ENCODE measurements at places on chromosomes 5 and 9.

- no peak for DNase-seq
These were observed 162.9 kb upstream of the PLPPR1 start for GRCh38 chr9:100865648-100866047.

- no peak for DNase-seq
These were observed 23.1 kb upstream of the ADRA1B start for GRCh38 chr5:159893040-159893695.

DNA sequence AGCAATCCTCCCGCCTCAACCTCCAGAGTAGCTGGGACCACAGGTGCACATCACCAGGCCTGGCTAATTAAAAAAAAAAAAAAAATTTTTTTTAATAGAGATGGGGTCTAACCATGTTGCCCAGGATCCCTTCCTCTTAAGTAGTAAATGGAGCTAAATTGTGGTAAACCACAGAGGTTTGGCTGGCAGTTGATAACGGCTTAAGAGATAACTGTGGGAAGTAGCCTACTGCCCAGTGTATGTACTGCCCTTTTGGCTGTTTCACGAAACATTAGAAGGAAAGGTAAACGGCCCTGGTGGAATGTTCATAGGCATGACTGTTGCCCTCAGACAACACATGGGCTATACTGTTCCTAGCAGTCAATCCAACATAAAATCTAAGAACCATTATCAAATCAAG is 44.4 kb downstream of the HMGCR start:
- DNase-seq = no peak

DNA sequence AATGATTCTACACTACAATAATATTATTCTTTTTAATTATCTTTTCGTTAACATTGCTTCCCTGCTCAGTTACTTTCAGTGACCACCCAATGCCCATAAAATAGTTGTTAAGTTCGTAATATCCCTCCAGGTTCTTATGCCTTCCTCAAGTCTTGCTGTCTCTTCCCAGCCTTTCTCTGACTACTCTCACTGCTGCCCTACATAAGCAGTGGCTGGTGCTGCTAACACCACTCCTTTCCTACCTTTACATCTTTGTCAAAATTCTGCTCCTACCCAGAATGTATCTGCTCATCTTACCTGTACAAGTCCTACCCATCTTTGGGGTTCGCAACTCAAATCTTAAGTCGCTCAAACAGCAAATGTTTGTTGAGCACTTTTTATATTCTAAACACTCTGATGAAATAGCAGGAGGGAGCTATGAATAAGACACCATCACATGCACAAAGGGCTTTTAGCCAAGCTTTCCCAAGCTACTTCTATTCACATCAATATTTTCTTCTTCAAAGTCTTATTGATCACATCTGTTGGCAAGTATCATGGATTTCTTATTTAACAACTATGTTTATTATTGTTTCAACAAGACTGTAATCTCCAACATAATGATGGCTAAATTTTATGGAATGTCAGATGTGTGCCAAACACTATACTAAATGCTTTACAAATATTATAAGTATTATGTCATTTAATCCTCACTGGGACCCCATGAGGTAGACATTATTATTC is 29.5 kb downstream of the SLC25A46 start:
- DNase-seq = no peak

DNA sequence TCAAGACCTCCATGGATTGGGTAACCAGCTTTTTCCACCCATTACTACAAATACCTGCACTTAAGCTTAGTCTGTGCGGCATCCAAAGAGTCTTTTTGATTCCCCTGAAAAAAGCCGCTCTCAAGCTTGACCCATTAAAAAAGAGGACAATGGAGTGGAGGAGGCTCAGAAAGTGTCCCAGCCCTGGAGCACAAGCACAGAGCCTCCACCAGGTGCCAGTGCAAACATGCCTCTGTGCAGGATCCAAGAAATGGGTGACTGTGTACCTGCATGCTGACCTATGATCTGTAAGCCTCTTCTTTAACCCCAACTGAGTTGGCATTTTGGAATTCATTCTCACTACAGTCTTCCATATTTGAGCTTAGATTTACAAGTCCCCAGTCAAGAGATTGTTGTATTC is 168.3 kb upstream of the TLE4 start:
- DNase-seq = no peak

Measured in epithelial cell of proximal tubule (primary cell).